ENCODE measurements at places on chromosomes 2 and 18. TPM values are rescaled to one million over a fixed set of nuclear protein-coding genes. Genes with fewer than 3 reads are reported as not detected.

CPLX4 gene
- not detected for total RNA-seq

CRYGD gene
- not detected for total RNA-seq

LHCGR gene
- not detected for total RNA-seq

OTOS gene
- total RNA-seq: not detected
